CMK (cell line): ENCODE measurements at places on chromosomes 1 and 21.

DNA sequence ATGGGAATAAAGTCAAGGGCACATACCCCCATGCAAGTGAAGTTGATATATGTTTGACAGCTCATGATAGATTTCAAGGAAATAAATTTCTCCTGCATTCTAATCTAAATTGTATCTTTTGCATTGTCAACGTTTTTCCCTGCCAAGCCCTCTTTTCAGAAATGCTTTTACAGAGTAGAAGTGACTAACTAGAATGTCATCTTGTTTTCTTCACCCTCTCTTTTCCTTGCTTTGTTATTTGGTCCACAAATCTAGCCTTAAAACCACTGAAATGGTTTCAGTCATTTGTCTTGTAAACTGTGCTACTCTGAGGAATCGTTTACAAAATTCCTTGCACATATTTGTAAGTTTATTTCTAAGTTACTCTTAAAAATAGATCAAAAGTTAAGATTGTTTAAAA lies 600.8 kb upstream of the CXADR start:
- DNase-seq: no peak

GRCh38 chr1:116966791-116967190 lies 34.8 kb upstream of the CD101 start:
- DNase-seq: no peak

DNA sequence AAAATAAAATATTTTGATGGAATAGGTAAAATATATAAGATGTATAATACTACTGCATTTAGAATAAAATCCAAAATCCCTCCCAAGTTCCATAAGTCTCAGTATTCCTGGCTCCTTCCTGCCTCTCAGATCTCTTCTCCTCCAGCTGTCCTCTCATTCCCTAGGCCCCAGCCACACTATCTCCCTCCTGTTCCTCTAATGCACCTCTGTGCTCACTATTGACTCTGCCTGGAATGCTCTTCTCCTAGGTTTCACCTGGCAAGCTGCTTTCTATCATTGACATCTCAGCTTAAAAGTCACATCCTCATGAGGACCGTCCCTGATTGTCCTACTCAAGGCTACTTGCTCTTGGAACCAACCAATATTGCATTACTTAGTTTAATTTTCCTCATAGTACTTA lies 7.2 kb downstream of the NME7 start:
- no peak for DNase-seq

GRCh38 chr1:227299688-227300087 lies 18.6 kb downstream of the CDC42BPA start:
- DNase-seq: no peak

DNA sequence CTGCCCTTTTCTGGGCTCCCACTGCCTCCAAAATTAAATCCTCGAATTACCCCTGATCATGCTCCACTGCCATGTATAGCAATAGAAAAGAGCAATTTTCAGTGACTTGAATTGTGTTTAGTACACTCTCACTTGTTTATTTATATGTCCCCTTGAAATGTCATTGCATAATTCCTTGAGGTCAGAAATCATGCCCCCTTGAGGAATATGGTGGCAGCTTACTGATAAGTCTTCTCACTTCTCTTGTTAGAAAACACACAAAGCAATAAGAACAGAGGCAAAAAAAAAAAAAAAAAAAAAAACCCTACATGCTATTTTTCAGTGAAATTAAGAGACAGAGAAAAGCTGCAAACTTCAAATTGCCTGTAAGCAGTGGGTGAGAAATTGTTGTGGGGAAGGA lies 37.5 kb downstream of the GPR88 start:
- DNase-seq: no peak

DNA sequence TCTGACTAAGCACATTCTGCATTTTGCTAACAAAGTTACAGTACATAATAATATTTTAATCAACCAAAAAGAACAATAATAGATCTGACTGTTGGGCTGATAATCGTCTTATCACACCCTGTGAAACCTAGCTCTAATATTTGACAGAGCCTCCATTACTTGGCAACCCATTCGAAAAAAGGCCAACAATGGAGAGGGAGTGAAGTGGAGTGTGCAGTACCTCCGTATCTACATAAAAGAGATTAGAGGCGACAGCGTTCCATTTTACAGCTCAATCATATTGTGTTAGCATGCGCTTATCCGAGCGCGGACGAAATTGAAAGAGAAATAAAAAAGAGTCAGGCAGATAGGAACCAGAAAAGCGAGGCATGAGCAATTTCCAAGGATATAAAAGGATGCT lies 137.3 kb upstream of the USH2A start:
- no peak for DNase-seq

- DNase-seq: no peak
These were observed 21.3 kb downstream of the SYDE2 start for GRCh38 chr1:85179522-85179921.

DNA sequence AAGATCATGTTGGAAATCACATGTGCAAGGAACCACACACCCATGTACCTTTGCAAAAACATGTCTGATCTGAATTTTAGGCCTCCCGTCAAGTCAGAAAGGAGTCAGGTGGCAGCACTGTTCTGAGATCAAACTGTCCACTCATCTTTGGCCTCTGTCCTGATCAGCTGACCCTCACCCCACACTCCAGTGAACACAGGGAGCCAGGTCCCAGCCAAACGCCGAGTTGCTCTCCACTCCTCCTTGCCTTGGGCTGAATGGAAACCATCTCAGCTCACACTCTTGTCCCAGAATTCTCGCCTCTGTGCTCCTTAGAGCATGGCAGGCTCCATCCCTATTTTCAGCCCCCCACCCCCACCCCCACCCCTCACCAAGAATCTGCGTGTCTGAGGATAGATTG lies 4.6 kb upstream of the RNF186 start:
- DNase-seq: no peak

DNA sequence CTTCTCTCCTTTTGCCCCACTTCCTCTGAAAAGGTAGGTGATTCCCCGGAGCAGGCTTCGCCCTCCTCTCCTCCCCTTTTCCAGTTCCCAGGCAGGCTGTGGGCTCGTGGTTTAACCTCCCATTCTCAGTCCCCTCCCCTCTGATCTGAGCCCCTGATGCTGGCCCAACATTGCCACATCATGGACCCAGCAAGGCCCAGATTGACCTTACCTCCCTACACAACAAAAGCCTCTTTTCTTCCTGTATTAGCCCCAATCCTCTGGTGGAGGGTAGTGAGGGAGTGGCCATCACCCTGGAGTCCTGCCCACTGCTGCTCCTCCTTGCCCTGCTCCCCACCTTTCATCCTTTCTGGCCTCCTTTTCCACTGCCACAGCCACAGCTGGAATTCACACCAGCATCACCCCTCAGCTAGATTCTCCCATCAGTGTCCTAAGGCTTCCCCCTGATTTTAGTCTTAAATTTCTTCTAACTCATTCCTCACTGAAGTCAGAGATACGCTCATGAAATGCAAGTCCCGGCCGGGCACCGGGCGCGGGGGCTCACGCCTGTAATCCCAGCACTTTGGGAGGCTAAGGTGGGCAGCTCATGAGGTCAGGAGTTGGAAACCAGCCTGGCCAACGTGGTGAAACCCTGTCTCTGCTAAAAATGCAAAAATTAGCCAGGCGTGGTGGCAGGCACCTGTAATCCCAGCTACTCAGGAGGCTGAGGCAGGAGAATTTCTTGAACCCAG lies 7.0 kb upstream of the ZBTB48 start:
- DNase-seq: no peak

GRCh38 chr1:31815752-31816500 lies at the start of gene SPOCD1:
Gene SPOCD1 (minus strand): TSS chr1:31816022. CDS start chr1:31815333, 689 bp downstream.
- DNase-seq: peak; percentile 71

GRCh38 chr1:923131-923990 lies at the start of gene SAMD11:
Gene SAMD11 (plus strand): TSS chr1:923923. CDS start chr1:924432, 509 bp downstream.
- no peak for DNase-seq

DNA sequence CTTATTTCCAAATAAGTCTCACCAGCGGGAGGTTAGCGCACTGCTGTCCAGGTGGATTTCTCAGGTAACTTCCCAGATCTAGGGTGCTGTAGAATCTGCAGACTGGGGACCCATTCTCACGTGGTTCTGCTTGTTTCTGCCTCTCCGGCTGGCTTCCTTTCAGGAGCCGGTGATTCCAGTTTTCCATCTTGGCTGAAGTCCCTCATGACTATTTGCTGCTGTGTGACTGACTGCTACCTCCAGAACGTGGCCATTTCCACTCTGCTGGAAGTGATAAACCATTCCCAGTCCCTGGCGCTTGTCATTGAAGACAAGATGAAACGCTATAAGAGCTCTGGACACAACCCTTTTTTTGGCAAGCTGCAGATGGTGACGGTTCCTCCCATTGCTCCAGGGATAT lies 76.0 kb downstream of the DOP1B start:
- DNase-seq: no peak

GRCh38 chr1:7587773-7588456 lies 183.2 kb upstream of the VAMP3 start:
- DNase-seq: no peak

GRCh38 chr1:43541721-43542401 lies 11.2 kb downstream of the PTPRF start:
- no peak for DNase-seq

- DNase-seq: no peak
These were observed 48.9 kb downstream of the AGPAT3 start for GRCh38 chr21:43913928-43914327.

GRCh38 chr1:42978317-42979035 lies 19.8 kb upstream of the SLC2A1 start:
- DNase-seq: no peak

GRCh38 chr1:231827337-231828105 lies 200.9 kb downstream of the DISC1 start:
- no peak for DNase-seq

DNA sequence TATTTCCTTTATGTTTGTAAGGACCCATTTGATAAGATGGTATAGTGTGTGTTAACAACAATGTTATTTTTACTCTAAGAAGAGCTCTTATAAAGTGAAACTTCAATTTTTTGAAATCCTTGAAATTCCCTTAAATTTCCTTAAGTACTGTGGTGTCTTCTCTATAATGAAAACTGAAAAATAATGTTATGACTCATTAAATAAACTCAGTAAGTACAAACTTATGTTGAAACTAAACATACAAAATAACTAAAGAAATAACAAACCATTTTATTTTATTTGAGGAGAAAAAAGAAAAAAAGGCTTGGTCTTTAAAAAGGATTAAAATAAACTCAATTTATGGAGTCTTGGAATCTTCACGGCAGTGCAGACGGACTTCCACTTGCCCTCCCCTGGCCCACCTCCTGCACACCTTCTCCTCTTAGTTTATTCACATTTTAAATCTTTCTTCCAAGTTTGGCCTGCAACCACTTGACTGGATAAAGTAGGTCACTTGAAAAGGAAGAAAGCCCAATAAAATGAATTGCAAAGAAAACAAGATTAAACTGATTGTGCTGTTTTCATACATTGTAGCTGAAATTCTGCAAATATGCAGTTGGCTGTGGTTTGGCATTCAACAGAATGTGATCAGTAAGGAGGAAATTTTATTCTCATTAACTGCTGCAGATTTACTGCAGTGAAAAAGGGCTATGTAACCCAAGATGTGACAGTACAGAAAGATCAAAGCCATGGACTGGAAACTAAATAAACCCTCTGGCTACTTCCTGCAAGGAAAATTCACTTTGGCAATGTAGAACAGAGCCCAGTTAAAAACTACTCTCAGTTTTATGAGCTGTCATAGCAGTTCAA lies 48.5 kb upstream of the SCYL3 start:
- no peak for DNase-seq

GRCh38 chr1:110281363-110282290 lies 57.5 kb upstream of the RBM15 start:
- DNase-seq: no peak

GRCh38 chr1:204493145-204493983 lies 1.2 kb downstream of the PIK3C2B start:
- no peak for DNase-seq

DNA sequence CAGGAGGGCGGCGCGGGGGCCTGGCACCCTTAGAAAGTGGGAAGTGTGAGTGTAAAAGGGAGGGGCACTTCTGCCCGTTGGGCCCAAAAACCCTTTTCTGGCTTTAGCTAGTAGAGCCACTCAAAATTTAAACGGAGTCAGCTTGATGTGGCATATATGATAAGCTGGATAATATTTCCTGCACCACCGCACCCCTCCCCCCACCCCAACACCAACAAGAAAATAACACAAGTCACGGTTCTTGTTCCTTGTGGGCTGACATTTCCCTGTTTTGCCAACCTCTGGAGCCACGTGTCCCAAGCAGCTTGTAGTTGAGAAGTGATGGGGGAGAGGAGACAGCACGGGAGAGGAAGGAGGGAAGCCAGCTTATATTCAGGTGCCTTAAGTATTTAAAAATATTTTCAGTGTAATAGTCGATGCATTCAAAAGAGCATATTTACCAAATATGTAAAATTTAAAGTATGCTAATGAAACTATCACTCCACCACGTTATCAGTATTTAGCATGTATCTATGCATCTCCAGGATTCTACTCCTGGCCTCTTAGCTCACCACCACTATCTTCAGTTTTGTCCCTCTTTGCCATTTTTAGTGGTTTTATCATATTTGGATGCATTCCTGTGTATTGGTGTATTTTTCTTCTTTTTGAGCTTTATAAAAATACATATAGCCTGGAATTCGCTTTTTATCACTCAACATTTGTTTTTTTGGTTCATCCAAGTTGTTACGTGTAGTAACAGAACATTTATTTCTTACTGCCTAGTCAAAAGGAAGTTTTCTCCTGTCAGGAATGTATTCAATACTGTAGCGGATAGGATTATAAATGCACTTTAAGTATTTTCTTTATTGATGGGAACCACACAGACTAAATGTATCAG lies 773 bp upstream of the DDX59 start:
- DNase-seq: no peak

GRCh38 chr1:213783893-213784292 lies 203.9 kb upstream of the PROX1 start:
- DNase-seq: peak; percentile 4

DNA sequence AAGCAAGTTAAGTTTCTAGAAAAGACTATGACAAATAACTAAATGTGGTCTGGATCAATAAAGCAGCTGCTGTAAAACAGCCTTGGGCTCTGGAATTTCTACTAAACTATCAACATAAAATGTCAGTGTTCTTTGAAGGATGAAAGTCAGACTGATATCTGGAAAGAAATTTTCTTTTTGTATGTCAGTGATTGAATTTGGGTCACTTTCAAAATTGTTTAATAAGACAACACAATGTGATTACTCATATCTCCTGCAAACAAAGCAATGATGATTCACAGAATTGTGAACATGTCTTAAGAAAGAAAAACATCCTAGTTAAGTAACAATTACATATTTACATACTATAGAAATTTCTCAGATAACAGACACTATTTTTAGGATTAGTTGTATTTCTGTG lies 826.4 kb downstream of the PLA2G4A start:
- no peak for DNase-seq
